ENCODE measurements at places on chromosomes 5 and 9. TPM values are rescaled to one million over a fixed set of nuclear protein-coding genes. Genes with fewer than 3 reads are reported as not detected.

Gene PCDHB7
- total RNA-seq = under 0.01 TPM

Gene CCL28
- 8.8 TPM for total RNA-seq

Gene GBGT1
- 5.6 TPM for total RNA-seq

Gene FAM53C
- total RNA-seq = 72.2 TPM

Gene APBA1
- 0.52 TPM for total RNA-seq

Gene CDX1
- not detected for total RNA-seq

Measured in mononuclear cell (primary cell).